NCI-H460 (cell line): ENCODE measurements at places on chromosomes 12 and 14. TPM values are rescaled to one million over a fixed set of nuclear protein-coding genes. Genes with fewer than 3 reads are reported as not detected.

Gene KLRC2
- 0.22 TPM in 1 of 2 replicates, not detected in the other for total RNA-seq

- no peak for DNase-seq
Observed at GRCh38 chr12:112103758-112104503, 4.7 kb downstream of the NAA25 start.

Gene PKP2
- 4.0 and 4.4 TPM in 2 replicates for total RNA-seq

Gene IL31
- total RNA-seq: not detected in 2 replicates

Gene SLC25A47
- total RNA-seq: not detected in 2 replicates

Gene SYCP3
- total RNA-seq: 0.14 TPM in 1 of 2 replicates, not detected in the other
